Stimulated activated CD4-positive, alpha-beta T cell treated with anti-CD3 and anti-CD28 coated beads, TNF-alpha, amount 100 ng/mL, for 1 hour (primary cell): ENCODE measurements at places on chromosomes 4 and X.

DNA sequence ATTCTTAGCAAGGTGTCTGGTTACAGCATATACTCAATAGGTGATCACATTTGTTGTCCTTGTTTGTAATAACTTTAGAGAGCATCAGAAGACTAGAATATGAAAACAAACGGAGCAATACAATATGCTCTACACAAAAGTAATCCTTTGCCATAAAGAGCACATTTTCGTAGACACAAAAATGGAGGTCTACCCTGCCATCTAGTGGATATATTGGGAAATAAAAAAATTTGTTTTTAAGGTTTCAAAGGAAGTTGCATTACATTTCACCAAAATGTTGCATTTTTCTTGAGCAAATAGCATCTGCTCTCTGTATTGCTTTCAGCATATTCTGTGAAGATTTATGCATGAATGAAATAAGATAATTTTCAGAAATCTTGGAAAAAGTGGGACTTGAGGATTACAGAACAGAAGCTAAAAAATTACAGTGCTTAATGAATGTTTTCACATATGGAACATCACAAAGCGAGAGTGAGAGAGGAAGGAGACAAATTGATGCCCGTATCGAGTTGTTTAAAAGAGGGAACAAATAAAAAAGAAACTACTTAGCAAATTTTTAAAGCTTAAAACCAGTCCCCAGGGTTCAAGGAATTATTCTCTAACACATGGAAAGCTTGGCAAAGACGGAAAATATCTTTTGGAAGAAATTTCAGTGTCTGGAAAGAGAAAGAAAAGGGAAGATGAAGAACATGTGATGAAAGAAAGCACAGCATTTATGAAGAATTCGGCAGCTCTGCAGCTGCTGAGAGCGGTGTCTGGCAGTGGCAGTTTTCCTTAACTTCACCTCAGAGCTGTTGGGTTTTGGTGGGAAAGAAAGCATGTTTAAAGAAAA lies 390.1 kb downstream of the ANKRD50 start:
- DNase-seq, result no peak

- no peak for DNase-seq
Observed at GRCh38 chr4:153791746-153792617, 3.1 kb upstream of the SFRP2 start.

DNA sequence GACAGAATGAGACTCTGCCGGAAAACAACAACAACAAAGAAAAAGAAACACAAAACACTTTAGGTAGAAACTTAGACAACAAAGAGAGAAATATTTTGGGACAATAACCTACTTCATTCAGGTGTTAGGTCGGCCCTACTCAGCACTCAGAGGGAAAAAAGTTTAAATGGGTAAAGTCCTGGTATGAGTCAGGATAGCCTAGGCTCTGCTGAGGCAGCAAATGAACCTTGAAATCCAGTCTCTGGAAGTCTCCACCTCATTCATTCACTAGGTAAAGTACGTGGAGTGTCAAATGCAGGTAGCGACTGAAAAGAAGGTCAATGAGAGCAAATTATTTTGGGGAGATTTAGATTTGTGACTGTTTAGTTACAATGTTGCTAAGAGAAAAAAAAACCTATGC lies 127.4 kb downstream of the FHDC1 start:
- no peak for DNase-seq

DNA sequence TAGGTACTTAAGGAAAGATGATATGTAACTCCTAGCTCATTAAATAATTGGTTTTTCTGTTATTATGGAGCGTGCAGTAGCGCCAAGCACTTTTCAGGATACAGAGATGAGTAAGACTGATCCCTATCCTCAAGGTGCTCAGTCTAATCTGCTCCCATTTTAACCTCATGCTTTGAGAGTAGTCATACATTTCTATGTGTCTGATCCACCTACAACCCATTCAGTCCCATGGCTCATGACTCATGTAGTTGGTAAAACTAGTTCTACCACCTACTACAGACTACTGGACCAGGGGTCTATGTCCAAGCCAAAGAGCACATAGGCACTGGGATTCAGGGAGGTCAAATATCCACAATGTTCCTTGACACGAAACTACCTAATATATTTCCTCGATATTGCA lies 60.8 kb downstream of the TMEM154 start:
- DNase-seq, result no peak

GRCh38 chrX:12374286-12374685 lies 236.0 kb downstream of the FRMPD4 start:
- DNase-seq, result no peak

DNA sequence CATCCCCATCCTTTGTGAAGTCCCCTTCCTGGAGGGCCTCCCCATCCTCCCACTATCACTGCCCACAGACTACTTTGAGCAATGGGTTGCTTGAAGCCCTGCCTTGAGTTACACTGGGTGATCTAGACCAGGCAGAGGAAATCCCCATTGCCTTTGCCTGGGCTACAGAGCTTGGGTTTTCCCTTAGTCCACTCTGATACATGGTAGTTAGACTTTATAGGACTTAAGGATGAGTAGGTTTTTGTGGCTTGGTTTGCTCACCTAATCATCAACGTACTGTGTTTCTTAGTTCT lies 56.6 kb downstream of the TMEM131L start:
- DNase-seq, result no peak

DNA sequence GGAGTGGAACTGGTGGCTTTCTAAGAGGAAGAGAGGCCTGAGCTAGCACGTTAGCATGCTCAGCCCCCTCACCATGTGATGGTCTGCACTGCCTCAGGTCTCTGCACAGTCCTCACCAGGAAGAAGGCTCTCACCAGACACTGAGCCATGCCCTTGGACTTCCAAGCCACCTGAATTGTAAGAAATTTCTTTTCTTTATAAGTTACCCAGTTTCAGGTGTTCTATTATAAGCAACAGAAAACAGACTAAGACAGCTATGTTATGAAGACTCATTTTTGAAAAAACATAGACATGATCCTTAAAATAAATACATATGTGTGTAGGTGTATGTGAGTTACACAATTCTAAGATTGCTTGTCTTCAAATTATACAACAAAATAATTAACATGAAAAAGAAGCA lies 74.7 kb downstream of the CEP44 start:
- DNase-seq, result no peak

DNA sequence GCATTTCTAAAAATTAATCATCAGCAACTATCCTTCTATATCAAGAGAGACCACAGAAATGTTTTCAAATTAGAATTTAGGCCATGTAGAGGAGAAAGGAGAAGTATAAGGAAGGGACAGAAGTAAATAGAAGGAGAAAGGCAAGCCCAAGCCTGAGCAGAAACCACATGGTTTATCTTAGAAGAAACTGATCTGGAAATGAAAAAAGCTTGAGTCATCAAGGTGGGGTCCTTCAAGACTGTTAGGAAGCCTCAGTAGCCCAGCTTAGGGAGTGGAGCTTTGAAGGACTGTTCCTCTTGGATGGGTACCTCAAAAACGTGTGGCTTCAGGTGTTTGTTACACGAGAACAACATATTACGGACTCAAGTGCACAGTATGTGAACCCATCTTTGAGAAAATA lies 4.5 kb downstream of the BMX start:
- no peak for DNase-seq

GRCh38 chr4:109998867-109999584 lies 86.3 kb downstream of the EGF start:
- DNase-seq, result no peak

DNA sequence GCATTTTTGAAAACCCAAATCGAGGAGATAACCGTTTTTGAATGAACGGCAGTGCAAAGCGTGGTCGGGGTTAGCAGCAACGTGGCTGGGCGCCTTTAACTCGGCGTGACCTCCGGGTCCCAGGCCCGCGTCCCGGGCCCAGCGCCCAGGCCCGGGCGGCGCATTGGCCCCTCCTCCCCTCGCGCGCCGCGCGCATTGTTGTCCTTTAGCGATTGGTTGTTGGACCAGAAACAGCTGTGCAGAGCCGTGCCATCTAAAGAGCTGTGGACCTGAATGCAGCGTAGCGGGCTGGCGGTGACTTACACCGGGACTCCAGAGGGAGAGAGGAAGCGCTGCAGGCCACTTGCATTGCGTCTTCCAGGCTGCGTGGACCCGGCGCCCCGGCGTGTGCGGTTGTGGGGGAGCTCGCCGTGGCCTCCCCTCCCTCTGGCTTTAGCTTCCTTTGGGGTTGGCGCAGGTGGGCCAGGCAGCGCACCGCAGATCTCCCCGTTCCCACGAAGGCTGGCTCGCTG lies at the start of gene STOX2:
TSS of gene STOX2 (plus strand) at position 227 of the 512 bp plus-strand sequence. CDS start 1,484 bp downstream, outside the sequence.
- DNase-seq, result no peak

- DNase-seq, result no peak
Observed at GRCh38 chr4:93495346-93495745, 333.2 kb upstream of the ATOH1 start.

GRCh38 chrX:56757327-56757726 lies 28.3 kb downstream of the NBDY start:
- DNase-seq, result no peak

DNA sequence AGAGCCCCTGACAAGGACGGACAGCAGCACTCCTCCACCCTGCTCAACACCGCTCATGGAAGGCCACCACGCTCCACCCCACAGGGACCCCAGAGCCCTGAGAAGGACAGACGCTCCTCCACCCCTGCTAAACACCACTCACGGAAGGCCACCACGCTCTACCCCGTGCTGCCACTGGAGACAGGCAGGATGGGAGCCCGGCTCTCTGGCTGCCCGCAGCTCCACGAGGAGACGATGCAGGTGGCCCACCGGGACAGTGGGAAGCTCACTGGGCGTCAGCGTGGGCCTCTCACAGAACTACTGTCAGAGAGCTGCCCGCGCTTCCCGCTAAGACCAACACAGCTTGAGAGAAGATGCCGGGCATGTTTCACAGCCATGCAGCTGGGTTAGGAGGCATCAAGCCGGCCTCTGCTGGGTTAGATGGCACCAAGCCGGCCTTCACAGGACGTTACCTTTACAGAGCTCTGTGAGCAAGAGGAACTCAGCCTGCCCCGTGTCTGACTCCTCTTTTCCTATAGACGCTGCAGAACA lies 20.8 kb downstream of the GAK start:
- no peak for DNase-seq

GRCh38 chr4:138599965-138600364 lies 357.8 kb upstream of the SLC7A11 start:
- no peak for DNase-seq

DNA sequence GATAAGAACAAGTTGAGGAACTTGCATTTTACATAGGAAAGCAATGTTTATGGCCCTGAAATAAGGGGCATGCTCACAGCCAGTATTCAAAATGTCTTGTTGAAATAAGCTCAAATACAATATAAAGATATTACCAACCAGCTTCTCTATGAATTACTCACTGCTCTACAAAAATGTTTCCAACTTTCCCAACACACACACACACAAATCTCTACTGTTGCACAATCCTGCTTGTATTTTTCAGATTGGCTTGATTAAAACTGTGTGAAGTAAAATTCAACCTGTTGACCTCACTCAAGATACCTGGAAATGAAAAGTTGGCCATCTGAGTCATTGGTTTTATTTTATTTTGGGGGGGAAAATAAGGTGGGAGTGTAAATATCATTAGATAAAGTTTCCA lies 128.6 kb downstream of the CHIC2 start:
- DNase-seq, result no peak

DNA sequence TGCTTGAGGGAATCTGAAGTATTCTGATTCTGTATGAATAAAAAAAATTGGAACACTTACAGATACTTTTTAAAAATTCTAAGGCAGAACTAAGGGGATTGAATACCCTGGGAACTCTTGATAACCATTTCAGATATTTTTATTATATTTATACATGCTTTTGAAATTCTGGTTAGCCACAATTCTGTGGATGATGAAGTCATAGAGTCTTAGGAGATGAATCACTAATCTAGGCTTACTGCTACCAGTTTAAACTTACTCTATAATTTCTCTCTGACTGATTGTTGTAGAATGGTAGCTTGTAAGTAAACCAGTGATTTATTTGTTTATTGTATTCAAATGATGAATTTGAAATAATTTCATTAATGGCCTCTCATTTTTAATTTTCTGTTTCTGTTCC lies 11.4 kb upstream of the SLAIN2 start:
- no peak for DNase-seq

DNA sequence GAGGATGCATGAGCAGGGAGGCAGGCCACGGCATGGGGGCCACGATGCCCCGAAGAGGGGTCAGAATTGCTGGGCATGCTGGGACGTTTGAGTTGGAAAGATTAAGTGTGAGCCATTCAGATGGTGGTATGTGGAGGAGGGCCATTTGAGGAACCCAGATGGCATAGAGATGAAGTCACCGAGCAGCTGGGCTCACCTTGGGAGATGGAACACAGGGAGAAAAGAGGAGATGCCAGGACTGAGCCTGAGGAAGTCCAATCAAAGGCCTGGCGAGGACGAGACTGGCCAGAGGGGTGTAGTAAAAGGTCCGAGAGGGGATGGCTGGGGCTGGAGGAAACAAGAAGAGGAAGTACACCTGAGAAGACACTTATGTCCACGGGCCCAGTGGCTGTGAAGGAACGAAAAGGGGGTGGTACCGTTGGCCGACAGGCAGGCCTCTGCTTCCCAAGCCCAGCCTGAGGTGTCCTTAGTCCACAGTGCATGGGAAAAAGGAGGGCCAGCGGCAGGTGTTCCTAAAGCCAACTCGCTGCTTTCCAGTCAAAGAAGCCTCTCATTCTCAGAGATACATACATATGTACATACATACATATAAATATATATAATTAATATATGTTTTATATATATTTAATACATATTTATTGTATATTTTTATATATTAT lies 54.6 kb upstream of the CLCN4 start:
- DNase-seq, result no peak

DNA sequence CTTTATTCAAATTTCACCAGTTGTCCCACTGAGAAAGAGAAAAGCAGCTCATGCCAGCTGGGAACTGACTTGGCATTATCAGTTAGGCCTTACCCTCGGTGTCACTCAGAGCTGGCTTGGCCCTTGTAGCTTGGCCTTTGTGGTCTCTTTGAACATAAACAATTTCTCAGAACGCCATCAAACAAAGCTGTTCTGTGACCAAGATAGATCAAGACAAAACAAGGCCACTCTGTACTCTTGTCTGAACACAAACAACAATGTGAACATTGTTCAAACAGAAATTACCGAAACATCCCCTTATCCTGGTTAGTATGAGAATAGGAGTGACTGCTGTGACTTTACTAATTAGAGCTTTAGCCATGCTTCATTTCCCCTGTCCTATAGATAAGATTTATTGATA lies 57.2 kb downstream of the DIPK2B start:
- DNase-seq, result no peak

GRCh38 chr4:1768367-1769034 lies 24.6 kb upstream of the FGFR3 start:
- DNase-seq, result no peak

- DNase-seq, result no peak
Observed at GRCh38 chr4:153777421-153777820, 11.5 kb downstream of the SFRP2 start.

DNA sequence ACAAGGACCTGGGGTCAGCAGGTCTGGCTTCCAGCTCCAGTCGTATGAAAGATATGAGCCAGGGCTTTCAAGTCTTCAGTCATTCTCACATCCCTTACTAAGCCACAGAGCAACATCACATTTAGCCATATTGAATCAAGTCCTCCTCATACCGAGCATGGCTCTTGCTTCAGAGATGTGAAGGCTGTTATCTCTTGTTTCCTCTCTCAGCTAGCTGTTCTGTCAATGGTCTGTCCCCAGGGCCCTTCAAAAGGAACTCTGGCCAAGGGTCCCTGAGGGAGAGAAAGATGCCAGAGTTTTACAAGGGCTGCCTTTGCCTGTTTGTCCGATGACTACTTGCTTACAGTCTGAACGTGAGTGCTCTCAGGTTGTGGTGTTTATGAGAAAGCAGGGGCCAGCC lies 30.5 kb downstream of the DOCK11 start:
- DNase-seq, result no peak

- no peak for DNase-seq
Observed at GRCh38 chr4:173505924-173506518, 24.0 kb downstream of the HAND2 start.

GRCh38 chr4:159229164-159229563 lies 126.3 kb downstream of the RAPGEF2 start:
- DNase-seq, result no peak
